Endothelial cell of coronary artery (primary cell): ENCODE measurements at places on chromosomes 4 and X. TPM values are rescaled to one million over a fixed set of nuclear protein-coding genes. Genes with fewer than 3 reads are reported as not detected.

CENPVL2 gene
- not detected in 2 replicates for total RNA-seq

SSX2 gene
- total RNA-seq = not detected in 2 replicates

C4orf50 gene
- not detected in 2 replicates for total RNA-seq

RRH gene
- 0.09 TPM in 1 of 2 replicates, not detected in the other for total RNA-seq

MGAT4D gene
- not detected in 2 replicates for total RNA-seq

RHOXF2B gene
- not detected in 2 replicates for total RNA-seq

GPR173 gene
- total RNA-seq = 2.0 and 4.0 TPM in 2 replicates

MAB21L2 gene
- total RNA-seq = under 0.01 TPM in 1 of 2 replicates, not detected in the other

CASP6 gene
- total RNA-seq = 35.2 and 56.1 TPM in 2 replicates

NXF2 gene
- total RNA-seq = not detected in 2 replicates

GLRA2 gene
- not detected in 2 replicates for total RNA-seq

ENPEP gene
- total RNA-seq = under 0.01 TPM in 1 of 2 replicates, not detected in the other

TCEAL2 gene
- not detected in 2 replicates for total RNA-seq

SSX3 gene
- total RNA-seq = not detected in 2 replicates

FLNA gene
- total RNA-seq = 2,046 and 3,187 TPM in 2 replicates

MAGEC1 gene
- total RNA-seq = not detected in 2 replicates

CXCL8 gene
- total RNA-seq = 97.9 and 130 TPM in 2 replicates

RPA4 gene
- total RNA-seq = 1.3 and 1.4 TPM in 2 replicates

MND1 gene
- total RNA-seq = 2.4 and 4.3 TPM in 2 replicates

ZCCHC12 gene
- total RNA-seq = under 0.01 TPM in 1 of 2 replicates, not detected in the other

ADH1A gene
- not detected in 2 replicates for total RNA-seq

RXFP1 gene
- 0.09 TPM in 1 of 2 replicates, not detected in the other for total RNA-seq

DDIT4L gene
- 1.4 and 5.4 TPM in 2 replicates for total RNA-seq

MAPK10 gene
- 0.09 TPM in 1 of 2 replicates, not detected in the other for total RNA-seq

AREG gene
- total RNA-seq = 0.09 and 0.75 TPM in 2 replicates
